IMR-90 (cell line): ENCODE measurements at places on chromosomes 5 and 9.
A peak's percentile ranks its signal among the peaks of the same experiment; 100 is the strongest.

DNA sequence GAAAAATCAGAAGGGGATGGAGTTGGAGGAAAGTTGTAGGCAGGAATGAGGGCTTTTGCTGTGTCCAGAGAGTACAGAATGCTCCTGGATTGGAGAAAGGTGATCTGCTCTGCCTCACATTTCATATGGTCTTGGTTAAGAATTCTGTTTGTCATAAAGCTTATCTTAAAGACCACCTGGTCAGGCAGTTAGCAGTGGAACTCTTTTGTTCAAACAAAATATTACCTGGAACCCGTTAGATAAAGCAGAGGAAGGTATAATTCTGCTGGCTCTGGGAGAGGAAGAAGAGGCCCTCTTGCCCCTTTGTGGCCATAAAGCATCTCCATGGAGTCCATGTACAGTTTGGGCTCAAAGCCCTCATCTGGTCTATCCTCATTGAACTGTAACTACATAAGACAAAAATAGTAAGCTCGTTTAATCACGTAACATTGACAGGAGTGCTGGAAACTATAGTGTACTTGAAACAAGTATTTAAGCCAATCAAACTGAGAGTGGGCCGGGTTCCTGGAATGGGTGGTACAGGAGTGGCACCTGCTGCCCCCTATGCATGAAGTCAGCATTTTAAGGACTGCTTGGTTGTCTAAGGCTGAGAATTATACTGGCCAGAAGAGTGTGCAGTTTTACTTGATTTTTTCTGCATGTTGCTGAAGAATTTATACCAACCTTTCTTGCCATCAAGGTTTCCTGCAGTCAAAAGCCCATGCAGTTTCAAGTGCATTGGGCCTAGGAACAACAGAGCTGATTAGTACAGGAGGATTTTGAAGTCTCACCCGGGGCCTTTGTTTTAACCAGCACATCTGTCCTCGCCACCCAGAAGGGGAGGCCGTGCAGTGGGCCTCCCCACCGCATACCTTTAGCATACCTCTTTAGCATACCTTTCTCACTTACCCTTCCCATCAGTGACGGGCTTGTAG lies 39.9 kb downstream of the STXBP1 start:
- DNase-seq, result no peak

- DNase-seq, result no peak
Measured at GRCh38 chr9:89052470-89053097, 61.3 kb downstream of the S1PR3 start.

DNA sequence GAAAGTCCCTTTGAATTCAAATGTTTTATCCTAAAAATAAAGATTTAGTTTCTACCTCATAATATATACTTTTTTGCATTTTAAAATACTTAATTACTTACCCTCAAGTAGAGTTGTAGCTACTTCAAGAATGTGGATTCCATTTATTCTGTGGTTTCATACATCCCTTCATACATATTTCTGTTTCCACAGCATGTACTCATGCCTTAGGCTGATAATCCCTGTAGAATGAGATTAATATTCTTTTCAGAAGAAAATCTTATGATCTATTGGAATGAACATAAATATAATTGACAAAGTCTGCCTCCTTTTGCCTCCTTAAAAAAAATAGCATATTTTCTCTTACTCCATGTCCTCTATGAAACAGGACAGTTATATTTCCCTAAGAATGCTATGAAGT lies 465.7 kb downstream of the DTWD2 start:
- no peak for DNase-seq

DNA sequence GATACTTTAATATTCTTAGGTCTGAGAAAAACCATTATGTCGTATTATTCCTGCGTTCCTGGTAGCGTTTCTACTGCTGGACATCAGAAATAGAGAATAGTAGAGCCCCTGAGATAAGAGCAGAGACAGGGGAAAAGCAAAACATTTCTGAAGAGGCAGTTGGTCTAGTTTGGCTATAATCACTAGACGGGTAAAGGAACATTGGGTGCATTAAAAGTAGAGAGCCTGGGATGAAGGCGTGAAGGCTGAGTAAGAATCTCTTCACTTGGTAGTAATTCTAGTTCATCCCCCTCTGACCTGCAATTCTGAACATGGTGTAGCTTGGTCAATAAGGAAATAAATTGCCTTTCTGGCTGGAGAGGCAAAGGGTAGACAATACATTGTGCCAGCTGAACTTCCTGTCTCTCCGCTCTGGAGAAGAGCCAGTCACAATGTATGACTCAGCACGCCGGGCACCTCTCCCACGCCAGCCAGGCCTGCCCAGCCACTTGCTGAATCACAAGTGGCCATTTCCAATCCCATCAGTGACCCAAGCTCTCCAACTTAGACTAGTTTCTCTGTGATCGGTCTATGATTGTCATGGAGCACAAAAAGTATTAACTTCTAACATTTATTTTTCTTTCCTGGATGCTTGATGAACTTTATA lies 75.4 kb downstream of the STK32A start:
- peak; percentile 6 for DNase-seq

- DNase-seq, result no peak
Measured at GRCh38 chr9:100186356-100186755, 87.3 kb downstream of the INVS start.

- peak; percentile 6 for DNase-seq
Measured at GRCh38 chr9:37100327-37100726, 20.0 kb upstream of the ZCCHC7 start.

DNA sequence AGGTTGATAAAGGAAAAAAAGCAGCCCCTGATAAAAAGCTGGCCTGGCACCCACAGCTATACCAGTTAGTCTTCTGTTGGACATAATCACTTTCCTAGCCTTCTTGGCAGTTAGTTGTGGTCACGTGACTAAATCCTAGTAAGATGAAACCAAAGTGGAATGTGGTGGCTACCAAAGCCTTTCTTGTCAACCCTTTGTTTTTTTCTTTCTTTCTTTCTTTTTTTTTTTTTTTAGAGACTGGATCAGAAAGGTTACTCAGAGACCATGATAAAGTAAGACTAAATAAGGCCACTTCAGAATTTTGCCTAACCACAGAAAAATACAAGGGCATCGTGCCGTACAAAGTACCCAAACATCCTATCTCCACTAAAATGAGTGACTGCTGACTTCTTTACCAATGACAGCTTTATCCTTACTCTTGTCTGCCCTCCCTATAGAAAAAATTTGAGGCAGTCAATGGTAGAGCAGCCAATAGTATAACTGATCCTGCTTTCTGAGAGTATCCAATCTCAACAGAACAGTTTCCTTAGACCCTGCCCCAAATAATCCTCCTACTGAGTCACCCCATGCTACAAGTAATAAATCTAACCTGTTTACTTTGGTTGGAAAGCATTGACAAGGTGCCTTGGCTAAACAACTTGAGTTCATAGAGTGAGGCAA lies 14.2 kb upstream of the KIF27 start:
- peak; percentile 82 for DNase-seq

DNA sequence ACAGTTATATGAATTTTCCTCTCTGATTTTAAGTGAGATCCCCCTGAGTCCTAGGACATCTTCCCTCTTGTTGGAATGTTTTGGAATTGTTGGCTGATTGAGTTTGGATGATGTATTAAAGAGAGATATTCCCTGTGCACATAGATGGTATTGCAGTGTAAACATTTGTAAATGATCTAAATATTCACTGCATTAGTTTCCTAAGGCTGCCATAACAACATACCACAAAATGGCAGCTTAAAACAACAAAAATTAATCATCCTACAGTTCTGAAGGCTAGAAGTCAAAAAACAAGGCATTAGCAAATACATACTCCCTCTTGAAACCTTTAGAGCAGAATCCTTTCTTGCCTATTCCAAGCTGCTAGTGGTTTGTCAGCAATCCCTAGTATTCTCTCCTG lies 38.0 kb upstream of the MROH2B start:
- peak; percentile 78 for DNase-seq

- DNase-seq, result peak; percentile 28
Measured at GRCh38 chr5:173451031-173451430, 122.8 kb upstream of the STC2 start.

GRCh38 chr9:129584136-129584535 lies 36.8 kb downstream of the C9orf50 start:
- DNase-seq, result peak; percentile 85

- no peak for DNase-seq
Measured at GRCh38 chr9:101586651-101587050, 8.1 kb downstream of the PPP3R2 start.

DNA sequence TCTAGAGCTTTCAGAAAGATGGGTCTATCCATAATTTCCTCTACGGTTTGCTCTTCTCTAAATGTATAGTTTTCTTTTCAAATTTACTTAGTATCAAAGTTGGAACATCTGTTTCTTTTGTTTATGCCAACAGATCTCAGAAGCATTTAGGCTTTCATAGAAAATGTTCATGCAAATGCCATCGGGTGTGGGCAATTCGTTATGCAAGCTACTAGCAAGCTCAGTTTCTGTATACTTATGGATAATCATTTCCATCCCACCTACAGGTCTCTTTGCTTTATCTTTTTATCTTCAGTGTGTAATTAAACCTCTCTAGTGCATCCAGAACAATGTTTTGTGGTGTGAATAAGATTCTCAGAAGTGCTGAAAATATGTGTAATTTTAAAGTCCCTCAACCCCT lies 59.9 kb downstream of the NUDT12 start:
- no peak for DNase-seq

GRCh38 chr5:81134066-81134465 lies 99.1 kb upstream of the CKMT2 start:
- no peak for DNase-seq

- peak; percentile 94 for DNase-seq
Measured at GRCh38 chr5:173781816-173782670, 106.1 kb upstream of the CPEB4 start.

- peak; percentile 95 for DNase-seq
Measured at GRCh38 chr5:82164176-82164976, 113.8 kb downstream of the RPS23 start.

- no peak for DNase-seq
Measured at GRCh38 chr5:180832638-180833068, 28.4 kb downstream of the ZFP62 start.

DNA sequence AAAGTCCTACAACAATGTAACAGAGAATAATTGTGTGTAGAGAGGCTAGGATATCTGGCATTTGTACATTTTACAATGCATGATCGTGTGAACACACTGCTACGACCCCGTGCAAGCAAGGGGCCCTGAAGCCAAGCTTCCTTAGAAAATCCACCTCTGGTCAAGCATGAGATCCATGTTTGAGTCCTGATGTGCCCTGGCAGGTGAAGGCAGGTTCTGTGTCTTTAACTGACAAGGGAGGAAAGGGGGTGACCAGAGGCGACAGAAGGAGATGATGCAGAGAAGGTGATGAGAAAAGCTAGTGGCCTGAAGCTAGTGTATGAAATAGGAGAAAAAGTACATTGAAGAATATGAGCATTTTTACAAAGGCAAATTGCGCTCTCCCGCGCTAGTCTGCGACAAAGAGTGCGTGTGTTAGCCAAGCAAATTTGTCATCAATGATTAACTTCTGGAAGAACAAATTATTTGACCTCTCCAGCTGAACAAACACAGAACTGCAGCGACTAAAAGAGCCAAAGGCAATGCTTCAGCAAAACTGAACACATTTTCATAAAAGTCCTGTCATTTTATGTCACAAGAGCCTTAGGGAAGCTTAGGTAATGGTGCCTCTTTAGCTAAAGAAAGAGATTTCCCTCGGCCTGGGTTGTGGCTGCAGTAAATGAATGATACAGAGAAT lies 101.7 kb upstream of the DAPK1 start:
- DNase-seq, result no peak

- DNase-seq, result no peak
Measured at GRCh38 chr9:101326501-101326900, 58.3 kb downstream of the BAAT start.

- DNase-seq, result peak; percentile 66
Measured at GRCh38 chr5:31382051-31382878, 149.6 kb downstream of the DROSHA start.

GRCh38 chr5:68353605-68354004 lies 138.0 kb downstream of the PIK3R1 start:
- DNase-seq, result peak; percentile 20

- no peak for DNase-seq
Measured at GRCh38 chr9:124006448-124007361, 4.9 kb upstream of the LHX2 start.

DNA sequence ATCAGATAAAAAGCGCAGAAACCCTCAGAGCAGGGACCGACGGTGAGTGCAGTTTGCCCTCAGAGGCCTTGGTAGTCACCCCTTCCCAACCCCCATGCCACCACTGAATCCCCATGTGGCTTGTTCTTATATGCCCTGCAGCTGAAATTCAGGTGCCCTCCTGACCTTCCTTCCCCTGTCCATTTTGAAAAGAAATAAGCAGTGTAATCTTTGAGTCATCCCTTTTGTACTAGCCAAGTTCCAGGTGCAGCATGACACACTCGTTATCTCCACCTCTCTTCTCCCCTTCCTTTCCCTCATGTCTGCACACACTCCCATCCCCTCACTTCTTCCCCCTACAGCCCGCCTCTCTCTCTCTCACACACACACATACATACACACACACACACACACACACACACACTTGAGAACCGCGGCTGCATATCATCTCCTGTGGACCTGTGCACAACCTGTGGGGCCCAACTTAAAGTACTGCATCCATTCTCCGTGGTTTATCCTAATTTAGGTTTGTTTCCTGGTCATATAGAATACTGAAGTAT lies 53.1 kb downstream of the SYK start:
- no peak for DNase-seq

DNA sequence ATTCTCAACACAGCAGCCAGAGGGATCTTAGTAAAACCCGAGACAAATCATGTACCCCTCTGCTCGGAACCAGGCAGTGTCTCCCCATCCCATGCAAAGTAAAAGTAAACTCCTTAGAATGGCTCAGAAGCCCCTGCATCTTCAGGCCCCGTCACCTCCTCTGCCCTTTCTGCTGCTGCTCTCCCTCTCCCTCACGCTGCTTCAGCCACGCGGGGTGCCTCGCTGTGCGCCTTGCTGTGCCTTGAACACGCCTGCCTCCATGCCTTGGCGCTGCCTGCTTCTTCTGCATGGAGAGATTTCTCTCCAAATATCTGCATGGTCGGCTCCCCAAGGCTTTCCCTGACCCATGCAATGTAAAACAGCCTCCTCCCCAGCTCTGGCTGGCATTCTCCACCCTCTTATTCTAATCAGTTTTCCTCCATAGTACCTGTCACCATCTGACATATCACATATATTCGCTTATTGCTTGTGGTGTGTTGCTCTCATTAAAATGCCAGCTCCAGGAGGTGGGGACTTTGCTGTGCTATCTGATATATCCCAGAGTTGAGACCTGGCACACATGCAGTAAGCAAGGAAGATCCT lies 8.0 kb downstream of the GPRIN1 start:
- DNase-seq, result no peak

- DNase-seq, result no peak
Measured at GRCh38 chr5:72752909-72753308, 63.6 kb upstream of the TNPO1 start.

- DNase-seq, result peak; percentile 64
Measured at GRCh38 chr5:80915716-80916115, 44.4 kb upstream of the RASGRF2 start.
